ENCODE measurements at places on chromosomes 13 and 19.

GRCh38 chr13:30866677-30867076 lies 39.4 kb upstream of the MEDAG start:
- DNase-seq, result no peak

DNA sequence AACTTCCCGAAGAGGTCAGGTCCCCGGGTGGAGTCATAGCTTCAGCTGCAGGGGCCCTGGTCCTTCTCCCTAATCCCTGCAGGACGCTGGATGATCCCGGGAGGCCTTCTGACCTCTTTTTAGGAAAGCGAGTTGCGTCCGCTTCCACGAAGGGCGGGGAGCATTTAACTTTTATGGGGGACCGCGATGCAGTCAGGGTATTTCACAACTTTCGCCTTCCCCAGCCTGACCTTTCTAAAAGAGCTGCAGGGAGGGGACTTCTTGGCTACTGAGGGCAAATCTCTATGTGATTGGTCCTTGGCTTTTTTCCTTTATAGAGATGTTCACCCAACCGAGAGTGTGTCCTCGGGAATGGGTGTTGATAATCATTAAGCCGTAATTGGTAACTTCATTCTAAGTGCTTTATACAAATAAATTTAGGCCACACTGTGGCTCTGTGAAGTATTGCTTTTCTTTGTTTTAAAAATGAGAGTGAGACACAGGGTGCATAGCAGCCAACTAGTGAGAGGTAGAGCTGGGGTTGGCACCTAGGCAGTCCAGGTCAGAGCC lies 778 bp downstream of the ZNF230 start:
- no peak for DNase-seq

DNA sequence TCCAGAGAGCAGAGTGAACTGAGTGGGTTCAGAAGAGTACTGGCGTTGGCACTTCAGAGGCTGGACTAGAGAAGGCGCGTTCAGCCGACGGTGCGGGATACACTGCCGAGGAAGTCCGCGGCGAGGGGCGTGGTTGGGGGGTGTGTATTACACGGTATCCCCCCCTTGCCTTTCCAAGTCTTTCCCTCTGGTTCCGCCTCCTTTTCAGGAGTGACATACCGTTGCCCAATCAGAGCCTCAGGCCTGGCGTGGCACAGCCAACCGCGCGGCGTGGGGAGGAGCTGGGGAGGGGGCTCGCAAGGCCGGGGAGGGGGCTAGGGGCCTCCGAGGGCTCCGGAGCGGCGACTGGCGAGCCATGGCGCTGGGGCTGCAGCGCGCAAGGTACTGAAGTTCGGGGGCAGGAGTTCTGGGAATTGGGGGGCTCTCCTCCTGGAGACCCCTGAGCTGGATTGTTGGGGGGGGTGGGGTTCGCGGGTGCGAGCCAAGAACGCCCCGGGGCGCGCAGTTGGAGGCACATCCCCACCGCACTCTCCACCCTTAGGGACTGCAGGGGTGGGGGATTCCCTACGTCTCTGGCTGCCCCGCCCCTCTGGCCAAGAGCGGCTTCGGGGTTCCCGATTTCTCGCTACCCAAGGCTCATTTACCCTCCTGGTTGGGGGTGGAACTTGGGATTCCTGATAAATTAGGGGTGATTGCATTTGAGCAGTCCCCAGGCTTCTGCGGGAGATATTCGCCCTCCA lies at the start of gene HIF3A:
Gene HIF3A, plus strand, starts transcription at position 321 of the 740 bp plus-strand sequence. Its CDS starts 35 bp downstream, at position 356.
- no peak for DNase-seq

- DNase-seq, result peak; percentile 28
Observed at GRCh38 chr13:53368948-53369347, 340.3 kb downstream of the OLFM4 start.

DNA sequence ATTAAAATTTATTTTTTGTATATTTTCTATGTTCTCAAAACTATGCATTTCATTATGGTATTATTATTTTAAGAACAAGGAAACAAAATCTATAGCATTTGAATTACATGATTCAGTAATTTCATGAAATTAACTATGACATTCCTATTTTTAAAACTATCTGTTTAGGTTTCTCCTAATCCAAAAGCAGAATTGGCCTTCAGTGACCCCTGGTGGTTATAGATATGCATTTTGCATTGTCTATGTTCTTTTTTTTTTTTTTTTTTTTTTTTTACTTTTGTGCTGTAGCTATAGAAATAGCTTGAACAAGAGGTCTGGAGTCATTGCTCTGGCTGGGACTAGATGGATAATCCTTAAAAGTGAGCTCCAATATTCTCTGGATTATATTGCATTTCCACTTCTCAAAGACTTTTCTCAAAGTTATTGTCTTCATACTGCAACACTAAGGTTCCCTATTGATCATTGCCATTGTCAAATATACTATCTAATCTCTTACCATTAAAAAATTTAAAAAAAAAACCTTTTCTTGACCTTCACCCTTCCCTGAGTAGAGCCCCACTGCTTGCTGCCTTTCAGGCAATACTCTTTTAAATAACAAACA lies 15.9 kb upstream of the DNAJC3 start:
- DNase-seq, result peak; percentile 53

DNA sequence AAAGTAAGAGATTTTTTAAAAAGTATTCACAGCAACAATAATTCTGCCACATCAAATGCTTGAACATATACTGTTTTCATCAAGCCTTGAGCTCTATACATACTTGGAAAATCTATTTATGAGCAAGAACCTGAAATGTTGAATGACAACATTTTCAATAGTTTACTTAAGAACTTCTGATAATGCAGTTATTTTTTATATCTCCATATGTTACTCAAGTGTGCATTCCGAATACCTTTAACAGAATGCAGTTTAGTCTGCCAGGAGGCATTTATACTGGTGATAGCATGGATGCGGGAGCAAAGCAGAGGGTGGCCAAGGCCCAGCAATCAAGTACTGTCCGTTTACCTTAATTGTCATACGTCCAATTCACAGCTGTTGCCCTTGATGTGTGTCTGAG lies 589.5 kb downstream of the KCTD12 start:
- no peak for DNase-seq

- DNase-seq, result no peak
Observed at GRCh38 chr19:32671883-32672593, 2.9 kb downstream of the ANKRD27 start.

DNA sequence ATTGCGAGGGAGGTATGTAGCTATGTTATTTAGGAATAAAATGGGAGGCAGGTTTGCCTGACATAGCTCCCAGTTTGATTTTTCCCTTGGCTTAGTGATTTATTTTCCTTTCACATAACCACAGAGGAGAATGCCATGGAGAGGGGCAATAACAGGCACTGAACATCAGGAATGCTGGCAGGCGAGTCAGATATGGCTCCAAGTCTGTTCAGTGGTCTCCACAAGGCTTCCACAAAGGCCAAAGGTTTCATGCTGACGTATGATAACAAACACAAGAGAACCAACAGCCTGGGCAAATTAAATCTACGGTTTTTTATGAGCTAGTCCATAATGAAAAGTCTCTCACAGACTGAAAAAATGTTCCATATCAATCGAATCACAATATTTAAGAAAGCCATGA lies 66.7 kb downstream of the SUCLA2 start:
- no peak for DNase-seq

DNA sequence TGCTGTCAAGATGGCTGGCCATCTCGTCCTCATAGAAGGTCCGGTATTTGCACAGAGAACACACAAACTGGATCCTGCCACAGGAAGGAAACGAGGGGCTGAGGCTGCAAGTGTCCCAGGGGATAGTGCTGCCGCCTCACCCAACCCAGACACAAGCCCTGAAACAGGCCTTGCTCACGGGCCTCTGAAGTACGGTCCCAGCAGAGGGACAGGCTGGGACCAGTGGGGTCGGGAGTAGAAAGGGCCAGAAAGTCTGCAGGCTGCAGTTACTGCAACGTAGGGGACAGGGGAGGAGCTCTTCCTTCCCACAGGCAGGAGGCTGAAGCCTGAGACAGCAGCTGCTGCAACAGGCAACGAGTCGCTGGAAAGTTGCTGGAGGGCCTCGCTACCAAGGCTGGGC lies 18.2 kb upstream of the AKAP8 start:
- no peak for DNase-seq

DNA sequence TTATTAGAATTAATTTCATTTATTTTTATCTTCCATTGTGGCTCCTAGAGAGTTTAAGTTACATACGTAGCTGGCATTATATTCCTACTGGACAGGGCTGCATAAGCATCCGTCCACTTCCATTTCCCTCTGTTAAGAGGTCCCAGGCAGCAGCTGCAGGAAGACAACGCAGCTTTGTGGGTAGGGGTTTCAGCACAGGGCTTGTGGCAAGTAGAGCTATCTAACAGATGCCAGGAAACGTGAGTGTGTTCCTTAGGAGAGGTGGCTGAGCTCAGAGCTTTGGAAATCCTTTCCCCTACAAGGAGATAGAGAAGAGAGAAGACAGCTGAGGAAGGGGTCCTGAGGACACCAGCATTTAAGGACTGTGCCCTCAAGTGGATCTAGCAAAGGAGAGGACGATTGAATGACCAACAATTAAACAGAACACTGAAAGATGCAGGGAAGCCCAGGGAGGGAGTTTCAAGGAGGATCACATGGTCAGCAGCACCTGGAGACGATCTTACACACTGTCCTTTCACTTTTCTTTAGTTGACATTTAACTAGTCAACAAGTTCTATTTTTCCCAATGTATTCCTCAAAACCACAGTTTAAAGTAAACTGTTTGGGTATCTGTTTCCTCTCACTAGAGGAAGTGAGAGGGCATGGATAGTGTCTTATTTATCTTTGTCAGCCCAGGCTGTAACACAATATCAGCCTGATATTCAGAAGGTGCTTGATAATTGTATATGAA lies 2.3 kb upstream of the N4BP2L1 start:
- no peak for DNase-seq

- DNase-seq, result no peak
Observed at GRCh38 chr13:44272692-44273091, 100.9 kb upstream of the SERP2 start.

DNA sequence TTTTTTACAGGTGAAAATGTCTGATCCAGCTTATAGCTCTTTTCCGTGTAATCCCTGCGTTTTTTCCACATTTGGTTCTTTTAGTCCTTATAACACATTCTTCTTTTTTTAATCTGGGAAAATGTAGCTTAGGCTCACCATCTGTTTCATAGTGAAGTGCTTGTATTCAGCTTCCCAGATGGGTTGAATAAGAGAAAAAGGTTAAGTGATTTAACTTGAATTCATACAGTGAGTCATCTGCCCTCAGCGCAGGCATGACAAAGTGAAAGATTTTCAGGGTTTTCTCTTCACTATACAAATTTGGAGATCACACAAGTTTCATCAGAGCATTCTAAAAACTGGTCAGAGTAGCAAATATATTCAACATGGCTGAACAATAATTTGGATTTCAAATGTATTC lies 224.8 kb downstream of the SPRY2 start:
- DNase-seq, result no peak

- DNase-seq, result peak; percentile 33
Observed at GRCh38 chr13:103772576-103772975, 706.4 kb upstream of the SLC10A2 start.

DNA sequence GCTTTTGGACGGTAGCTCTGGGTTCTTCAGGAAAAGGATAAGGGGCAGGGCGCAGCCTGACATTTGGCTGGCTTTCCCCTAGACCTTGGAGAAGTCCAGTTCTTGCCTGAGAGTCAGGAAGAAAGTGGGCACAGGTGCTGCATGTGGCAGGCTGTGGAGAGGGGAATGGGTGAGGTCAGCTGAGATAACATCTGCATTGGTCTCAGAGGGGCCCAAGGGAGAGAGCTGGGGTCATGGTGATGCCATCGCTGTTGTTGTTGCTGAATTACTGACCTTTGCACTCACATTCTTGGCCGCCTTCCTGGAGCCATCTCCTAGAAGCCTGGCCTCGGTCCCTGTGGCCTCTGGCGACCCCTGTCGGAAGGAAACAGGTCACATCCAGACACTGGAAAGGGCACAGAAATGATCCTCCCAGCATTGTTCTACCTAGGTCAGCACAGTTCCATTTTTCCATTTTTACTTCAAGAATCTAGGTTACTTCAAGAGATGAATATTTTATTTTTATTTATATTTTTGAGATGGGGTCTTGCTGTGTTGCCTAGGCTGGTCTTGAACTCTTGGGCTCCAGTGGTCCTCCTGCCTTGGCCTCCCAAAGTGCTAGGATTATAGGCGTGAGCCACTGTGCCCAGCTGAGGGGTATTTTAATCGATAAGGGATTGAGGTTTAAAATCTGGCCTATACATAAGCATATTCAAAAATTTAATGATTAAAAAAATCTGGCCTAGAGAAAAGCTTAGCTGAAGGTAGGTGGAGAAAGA lies 6.5 kb upstream of the LIPE start:
- no peak for DNase-seq

GRCh38 chr13:98541701-98542203 lies 35.2 kb downstream of the STK24 start:
- DNase-seq, result no peak

DNA sequence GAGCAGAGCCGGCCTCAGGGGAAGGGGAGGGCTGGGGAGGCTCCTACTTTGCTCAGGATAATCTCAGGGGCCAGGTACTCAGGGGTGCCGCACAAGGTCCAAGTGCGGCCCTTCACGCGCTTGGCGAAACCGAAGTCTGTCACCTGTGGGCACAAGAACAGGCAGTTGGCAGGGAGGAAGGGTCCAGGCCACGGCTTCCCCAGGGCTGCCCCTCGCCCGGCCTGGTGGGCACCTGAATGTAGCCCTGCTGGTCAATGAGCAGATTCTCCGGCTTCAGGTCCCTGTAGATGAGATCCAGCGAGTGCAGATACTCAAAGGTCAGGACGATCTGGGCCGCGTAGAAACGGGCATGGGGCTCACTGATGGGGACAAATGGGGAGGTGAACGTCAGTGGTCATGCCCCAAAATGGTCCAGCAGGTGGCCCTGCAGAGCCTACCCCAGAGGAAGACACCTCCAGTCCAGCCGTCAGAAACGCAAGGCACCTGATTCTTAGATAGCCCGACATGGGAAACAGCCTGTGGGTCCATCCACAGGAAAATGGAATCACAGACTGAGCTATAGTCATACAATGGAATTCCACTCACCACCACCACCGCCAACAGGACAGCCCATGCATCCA lies 7.1 kb upstream of the SAMD1 start:
- peak; percentile 33 for DNase-seq

DNA sequence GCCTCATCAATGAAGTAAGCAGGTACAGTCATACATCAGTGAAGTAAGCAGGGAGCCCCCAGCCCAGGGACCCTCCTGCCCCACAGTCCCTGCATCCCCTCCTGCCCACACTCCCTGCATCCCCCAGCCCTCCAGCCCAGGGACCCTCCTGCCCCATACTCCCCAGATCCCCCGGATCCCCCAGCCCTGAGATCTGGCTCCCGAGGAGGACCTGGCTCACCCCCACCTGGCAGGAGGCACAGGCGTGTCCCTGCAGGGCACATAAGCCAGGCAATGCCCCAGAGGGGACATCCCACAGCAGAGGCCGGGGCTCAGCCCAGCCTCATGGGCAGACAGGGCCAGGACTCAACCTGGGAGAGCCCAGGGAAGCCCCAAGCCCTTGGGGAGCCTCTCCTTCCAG lies 53.6 kb upstream of the TPM4 start:
- DNase-seq, result no peak

- no peak for DNase-seq
Observed at GRCh38 chr13:36998624-36999041, 507 bp downstream of the ALG5 start.

- no peak for DNase-seq
Observed at GRCh38 chr13:32254916-32255723, 60.0 kb downstream of the ZAR1L start.

DNA sequence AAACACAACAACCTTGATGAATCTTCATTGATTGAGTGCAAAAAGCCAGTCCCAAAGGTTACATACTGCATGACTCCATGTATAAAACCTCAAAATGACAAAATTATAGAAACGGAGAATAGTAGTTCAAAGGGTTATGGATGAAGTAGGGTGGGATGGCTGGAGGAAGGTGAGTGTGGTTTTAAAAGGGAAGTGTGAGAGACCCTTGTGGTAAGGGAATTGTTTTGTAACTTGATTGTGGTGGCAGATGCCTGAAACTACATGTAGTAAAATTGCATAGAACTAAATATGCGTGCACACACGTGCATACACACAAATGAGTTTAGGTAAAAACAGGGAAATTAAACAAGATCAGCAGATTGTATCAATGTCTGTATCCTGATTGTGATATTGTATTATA lies 340.7 kb downstream of the MTUS2 start:
- DNase-seq, result no peak
